Fibroblast of pulmonary artery (primary cell): ENCODE measurements at places on chromosomes 5 and 9.
A peak's percentile ranks its signal among the peaks of the same experiment; 100 is the strongest.

GRCh38 chr9:121831869-121832268 is 180.4 kb downstream of the DAB2IP start:
- no peak for DNase-seq

- no peak for DNase-seq
Observed at GRCh38 chr9:93324191-93324834, 127.2 kb upstream of the FAM120A start.

GRCh38 chr9:85118990-85119755 is 449.6 kb downstream of the NTRK2 start:
- DNase-seq = no peak

DNA sequence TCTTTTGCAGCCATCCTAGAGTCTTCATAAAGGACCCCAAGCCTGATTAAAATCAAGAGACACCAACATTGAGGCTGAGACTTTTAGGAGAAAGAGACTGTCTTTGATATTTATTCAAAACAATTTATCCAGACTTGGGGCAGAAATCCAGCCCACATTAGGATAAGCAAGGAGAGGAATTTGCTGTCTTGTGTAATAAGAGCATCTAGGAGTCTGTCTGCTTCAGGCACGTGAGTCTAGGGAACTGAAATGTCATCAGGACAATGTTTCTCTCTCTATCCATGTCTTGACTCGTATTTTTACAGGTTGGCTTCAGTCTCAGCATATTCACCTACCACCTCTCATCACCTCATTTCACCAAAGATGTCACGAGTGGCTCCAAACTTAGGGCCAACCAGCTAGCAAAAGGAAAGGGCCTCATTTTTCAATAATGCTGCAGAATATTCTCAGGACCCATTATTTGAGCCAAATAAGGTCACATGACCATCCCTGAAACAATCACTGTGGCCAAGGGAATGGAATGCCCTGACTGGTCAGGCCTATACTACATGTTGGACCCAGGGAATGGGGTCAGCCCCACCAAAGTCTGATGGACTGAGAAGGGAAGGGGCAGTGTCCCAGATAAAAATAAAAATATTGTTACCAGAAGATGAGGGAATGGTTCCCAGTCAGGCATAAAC is 70.3 kb upstream of the SAP30L start:
- DNase-seq = peak; percentile 62

DNA sequence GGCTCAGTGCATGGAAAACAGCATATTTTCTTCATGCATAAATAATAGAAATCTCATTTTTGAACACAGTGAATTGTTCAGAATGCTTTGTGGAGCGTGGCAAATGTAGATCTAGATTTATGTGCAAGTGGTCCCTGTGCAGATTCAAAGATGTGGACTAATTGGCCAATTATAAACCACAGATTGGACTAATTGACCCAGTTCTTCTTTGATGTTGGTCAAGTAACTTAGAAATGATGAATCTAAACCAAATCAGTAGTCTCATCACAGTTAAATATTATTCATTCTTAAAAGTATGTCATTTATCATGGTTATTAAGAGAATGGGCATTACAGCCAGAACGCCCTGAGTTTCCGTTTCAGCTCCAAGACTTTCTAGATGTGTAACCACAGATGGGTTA is 11.7 kb upstream of the PDE4D start:
- DNase-seq = no peak

GRCh38 chr9:136903041-136903554 is 16.8 kb downstream of the TRAF2 start:
- no peak for DNase-seq

DNA sequence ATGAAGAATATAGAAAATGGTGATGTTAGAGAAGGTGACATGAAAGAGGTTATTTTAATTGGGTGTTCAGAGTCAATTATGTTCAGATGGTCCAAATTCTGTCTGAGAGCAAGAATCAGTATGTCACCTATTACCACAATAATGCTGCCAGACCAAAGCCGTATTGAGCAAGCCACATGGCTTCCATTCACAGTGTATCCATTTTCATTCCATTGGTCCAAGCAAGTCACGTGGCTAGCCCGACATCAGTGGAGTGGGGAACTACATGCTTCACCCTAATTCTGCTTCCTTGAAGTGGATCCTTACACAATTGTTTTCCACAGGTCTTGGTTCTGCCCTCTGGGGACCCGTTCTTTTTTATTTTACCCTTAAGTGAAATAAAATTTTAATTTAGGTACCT is 413.5 kb downstream of the EBF1 start:
- DNase-seq = no peak

DNA sequence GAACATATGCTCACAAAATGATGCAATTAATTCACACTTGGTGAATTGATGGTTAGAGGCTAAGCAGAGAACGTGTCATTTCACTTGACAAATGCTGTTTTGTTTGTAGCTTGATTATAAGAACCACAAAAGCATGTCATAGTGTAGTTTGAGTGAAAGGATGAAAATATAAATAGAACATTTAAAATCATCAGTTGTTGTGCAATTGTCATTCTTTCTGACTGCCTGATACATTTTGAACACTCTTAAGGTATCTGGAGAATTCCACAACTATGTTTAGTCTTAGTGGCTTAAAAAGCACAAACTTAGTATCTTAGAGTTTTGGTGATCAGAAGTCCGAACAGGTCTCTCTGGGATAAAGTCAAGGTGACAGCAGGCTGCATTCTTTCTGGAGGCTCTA is 129.4 kb downstream of the BASP1 start:
- peak; percentile 5 for DNase-seq

DNA sequence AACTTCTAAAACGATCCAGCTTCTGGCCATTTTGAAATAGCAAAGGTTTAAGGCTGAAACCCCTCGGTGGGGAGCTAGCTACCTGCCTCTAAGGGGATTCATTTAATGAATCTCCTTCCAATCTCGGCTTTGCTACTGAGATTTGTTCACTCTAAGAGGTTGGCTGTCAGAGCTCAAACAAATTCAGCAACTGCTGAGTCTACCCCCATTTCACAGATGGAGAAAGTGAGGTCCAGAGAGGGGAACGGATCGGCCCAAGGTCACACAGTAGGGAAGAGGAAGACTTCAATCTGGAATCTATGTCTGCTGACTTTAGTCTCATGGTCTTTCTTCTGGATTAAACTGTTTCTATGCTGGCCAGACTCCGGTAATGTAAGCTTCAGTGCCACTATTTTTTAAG is 3.0 kb downstream of the CORO2A start:
- DNase-seq = no peak
